ENCODE measurements at places on chromosomes 5 and 9.

- DNase-seq: no peak
These were observed 262.1 kb upstream of the RPS23 start for GRCh38 chr5:82540301-82540700.

DNA sequence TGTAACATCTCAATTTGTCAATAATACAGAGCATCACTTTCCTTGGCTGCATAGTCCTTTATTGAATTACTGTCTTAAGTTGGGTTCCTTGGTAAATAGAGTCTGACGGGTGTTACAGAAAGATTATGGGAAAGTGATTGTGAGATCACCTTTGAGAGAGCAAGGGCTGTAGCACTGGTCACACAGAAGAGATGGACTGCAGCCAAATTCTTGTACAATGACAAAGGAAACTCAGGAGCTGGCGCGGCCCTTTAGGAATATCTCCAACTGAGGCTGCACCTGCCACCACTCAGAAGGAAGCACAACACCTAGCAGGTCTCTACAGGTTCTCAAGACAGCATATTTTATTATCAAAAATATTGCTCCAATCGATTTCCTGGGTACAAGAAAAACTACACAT lies 350.0 kb upstream of the ISL1 start:
- DNase-seq: no peak

- no peak for DNase-seq
These were observed at the start of gene ADGRD2 for GRCh38 chr9:124450241-124450924. Gene ADGRD2 (plus strand): TSS chr9:124450451. CDS start chr9:124451667, 1,216 bp downstream.

DNA sequence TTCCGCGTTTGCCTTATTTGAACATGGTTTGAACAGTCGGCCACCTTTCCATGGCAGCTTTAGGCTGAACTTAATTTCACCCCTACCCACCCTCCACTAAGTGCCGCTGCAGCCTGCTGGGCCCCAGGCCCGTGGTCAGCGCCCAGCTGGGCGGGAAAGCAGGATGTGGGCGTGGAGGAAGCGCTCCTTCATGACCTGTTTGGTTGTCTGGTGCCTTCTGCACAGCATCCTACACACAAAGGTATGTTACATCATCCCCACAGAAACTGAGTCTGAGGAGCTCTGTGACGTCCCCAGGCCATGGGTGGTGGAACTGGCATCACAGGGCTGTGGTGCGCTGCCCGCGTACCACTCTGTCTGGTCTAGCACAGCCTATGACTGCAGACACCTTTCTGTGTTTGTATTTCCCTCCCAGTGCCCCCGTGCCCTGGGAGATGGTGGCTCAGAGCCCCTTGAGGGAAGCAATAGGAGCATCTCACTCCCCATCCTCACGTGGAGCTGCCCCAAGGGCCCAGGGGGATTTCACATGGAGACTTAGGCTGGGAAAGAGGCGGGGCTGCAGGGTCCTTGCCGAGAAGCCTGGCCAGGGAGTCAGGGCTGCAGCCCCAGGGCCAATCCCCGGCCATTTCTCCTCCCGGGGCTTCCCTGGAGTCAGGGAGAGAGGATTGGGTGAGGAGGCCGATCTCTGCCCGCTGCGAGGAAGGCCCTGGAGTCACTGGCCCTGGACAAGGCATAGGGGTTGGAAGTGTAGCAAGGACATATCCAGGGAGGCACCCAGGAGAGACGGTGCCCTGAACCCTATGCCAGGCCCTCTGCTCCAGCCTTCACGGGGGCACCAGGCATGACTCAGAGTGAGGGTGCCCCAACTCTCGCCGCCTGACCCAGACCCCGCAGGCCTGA lies 37.5 kb upstream of the SUSD3 start:
- no peak for DNase-seq

DNA sequence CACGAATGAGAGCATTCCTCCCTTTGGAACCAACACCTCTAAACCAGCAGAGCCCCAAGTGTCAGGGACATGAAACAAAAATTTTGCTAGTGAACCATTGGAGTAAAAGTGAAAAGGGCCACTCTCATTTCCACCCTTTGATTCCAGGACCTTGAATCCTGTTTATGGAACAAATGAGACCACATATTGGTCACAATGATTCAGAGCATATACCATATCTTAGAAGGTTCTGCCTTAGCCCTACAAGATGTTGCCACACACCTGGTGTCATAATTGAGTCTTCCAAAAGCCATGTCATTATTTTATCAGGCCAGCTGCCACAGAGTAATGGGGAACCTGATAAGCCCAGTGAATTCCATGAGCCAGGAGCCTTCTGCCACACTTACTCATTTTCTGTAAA lies 66.3 kb upstream of the ZBTB43 start:
- DNase-seq: no peak

DNA sequence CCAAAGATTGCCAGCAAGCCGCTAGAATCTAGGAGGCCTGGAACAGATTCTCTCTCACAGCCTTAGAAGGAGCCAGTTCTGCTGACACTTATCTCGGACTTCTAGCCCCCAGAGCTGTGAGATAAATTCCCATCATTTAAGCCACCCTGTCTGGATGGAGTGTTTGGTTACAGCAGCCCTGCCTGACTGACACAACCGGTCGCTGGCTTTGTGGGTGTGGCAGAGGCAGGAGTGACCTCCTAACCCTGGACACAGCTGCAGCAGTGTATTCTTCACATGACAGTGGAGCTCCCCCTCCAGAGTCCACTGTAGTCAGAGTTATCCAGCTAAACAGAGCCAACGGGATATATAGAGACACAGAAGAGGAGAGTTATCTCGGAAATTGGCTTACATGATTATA lies 21.2 kb upstream of the IL17B start:
- DNase-seq: no peak

- DNase-seq: no peak
These were observed 4.3 kb upstream of the PITX1 start for GRCh38 chr5:135038205-135038812.

- DNase-seq: no peak
These were observed 126.7 kb upstream of the CDH6 start for GRCh38 chr5:31066655-31067328.

DNA sequence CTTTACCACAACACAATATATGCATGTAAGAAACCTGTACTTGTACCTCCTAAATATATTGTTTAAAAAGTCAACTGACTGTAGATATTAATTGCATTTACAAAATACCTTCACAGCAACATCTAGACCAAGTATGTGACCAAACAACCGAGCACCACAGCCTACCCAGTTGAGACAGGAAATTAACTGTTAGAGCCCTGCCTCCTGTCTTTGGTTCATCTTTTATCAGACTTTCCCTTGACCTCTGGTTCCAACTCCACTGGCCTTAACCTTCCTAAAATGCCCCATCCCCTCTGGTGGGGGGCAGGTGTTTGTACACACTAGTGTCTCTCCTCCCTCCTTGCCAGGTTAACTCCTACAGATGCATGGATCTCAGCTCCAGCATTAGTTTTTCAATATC lies 155.0 kb upstream of the PANK3 start:
- DNase-seq: no peak

- no peak for DNase-seq
These were observed 190.4 kb downstream of the EPB41L4A start for GRCh38 chr5:112228667-112229066.

DNA sequence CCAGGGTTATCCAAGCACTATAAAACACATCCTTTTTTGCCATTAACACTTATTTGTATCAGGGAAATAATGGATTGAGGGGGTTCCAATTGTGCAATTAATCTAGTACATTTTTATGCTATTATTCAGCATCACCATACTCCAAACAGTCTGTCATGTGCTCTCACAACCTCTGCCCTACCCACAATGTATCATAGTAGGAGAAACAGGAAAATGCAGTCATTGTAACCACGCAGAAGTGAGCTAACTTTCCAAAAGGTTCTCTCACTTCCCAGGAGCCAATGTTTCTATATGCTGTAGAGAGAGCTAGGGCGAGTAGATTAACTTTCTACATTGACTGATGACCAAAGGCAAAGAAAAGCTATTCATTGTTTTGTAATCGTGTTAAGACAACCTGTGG lies 29.8 kb downstream of the DAB2 start:
- no peak for DNase-seq

- DNase-seq: no peak
These were observed 16.5 kb downstream of the CDK20 start for GRCh38 chr9:87957839-87958238.

GRCh38 chr5:10453545-10453944 lies 11.9 kb downstream of the ROPN1L start:
- no peak for DNase-seq

DNA sequence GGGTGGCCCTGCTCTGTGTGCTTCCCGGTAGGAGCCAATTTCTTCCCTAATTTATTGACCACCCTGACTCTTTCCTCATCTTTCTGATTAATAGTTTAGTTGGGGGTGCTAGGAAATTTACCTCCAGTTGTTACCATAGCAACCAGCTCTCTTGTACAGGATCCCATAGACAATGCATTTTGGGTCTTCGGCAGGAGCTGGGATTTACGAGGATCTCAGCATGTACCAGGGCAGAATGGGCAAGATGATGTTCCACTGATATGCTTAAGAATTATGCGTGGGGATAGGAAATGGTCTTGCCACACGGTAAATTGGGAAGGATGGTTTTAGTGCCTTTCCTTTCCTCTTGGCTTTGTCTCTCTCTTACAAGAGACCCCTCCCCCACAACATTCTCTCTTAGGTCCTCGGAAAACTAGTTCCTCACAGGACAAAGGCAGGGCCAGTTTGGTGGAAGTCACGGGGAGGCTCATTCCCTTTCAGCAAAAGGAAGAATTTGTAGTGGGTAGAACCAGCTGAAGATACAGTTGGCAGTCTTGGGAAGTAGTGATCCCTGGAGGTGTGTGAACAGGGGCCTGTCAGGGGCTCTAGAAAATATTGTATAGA lies 133.4 kb upstream of the SHB start:
- no peak for DNase-seq

- no peak for DNase-seq
These were observed 314.4 kb downstream of the GADD45G start for GRCh38 chr9:89919171-89919681.

DNA sequence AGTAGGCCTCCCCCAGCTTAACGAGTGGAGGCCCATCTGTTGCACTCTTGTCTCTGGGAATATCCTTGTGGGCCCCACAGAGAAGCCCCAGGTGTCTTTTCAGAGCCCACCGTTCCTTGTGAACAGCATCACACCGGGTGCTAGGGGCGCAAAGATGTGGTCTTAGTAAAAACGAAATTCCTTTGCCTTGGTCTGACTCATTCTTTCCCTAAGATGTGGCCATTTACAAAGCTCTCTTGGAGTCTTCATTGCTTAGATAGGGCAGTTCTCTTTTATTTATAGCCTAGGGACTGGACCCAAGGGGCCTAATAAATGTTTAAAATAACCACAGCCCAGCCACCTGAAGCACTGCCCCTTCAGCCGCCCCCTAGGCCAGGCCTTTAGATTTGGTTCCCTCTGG lies 52.8 kb upstream of the RPL26L1 start:
- DNase-seq: no peak

GRCh38 chr5:88029011-88029410 lies 239.6 kb downstream of the TMEM161B start:
- DNase-seq: no peak

DNA sequence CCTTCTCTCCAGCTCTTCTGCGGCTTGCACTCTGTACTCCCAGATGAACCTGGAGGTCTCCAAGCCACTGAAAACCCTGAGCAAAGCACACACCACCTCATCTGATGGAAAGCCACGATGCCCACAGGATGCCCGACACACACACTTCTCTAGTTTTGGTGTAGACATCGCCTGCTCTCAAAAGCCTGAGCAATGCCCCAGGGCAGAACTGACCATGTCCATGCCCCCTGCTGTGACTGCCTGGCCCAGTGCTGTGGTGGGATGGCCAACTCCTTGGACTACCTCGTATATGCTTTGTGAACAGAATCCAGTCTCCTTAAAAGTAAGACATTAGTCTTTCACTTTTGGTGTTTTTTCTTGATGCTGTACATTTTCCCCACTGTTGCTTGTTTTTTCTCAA lies 81.2 kb downstream of the SPTLC1 start:
- DNase-seq: no peak

GRCh38 chr5:36720688-36721087 lies 114.3 kb downstream of the SLC1A3 start:
- no peak for DNase-seq

DNA sequence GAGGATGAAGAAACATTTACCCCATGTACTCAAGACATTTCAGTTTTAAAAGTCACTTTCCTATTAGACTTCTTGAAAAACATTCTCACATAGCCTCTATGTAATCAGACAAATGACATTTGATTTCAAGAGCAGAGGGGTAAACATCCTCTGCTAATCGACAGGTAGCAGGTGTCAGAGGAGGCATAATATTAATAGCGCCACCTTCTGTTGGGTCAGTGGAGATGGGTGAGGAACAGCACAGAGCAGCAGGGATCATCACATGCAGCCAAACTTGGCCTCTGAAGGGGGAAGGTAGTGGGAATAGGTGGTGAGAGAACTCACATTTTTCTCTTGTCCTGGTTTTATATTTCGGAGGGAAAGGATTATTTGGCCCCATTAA lies 3.3 kb upstream of the LSM11 start:
- DNase-seq: no peak

DNA sequence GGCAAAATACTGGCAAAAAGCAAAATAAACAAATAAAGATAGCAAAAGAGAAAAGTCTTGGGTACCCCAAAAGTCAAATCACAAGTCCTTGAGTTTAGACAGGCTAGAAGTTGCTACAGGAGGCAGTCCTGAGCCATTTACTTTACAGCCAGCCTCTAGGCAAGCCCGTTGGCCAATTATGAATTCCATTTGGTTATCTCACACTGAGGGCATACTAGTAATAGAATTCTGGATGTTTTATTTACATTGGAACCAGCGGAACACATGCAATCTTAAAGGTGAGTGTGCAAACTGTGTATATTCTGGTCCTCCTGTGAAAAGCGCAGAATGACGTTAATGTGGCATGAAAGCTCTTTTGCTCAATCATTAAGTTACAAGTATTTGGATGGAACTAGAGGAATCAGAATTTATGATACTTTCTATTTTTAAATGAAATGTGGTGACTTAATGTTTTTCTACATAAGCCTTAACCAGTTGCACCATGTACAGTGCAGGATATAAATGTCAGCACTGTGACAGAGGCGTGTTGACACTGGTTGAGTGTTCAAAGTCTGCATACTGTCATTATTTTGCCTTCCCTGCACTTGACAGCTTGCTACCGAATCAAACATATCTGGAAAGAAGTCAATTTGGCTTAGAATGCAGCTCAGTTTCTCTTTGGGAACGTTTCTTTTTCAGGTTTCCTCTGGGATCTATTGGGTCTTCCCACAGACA lies 7.9 kb downstream of the GDNF start:
- no peak for DNase-seq
